GM10248 (cell line): ENCODE measurements at places on chromosomes 4 and X.

- no peak for DNase-seq
Measured at GRCh38 chr4:54986095-54986846, 139.1 kb downstream of the KDR start.

- no peak for DNase-seq
Measured at GRCh38 chr4:22191565-22191964, 243.0 kb upstream of the KCNIP4 start.

GRCh38 chr4:28373191-28373590 is 1512.5 kb downstream of the STIM2 start:
- DNase-seq = no peak

GRCh38 chrX:149630681-149631233 is 835 bp downstream of the TMEM185A start:
- DNase-seq = no peak

- no peak for DNase-seq
Measured at GRCh38 chr4:21447301-21448054, 501.1 kb downstream of the KCNIP4 start.

GRCh38 chr4:103026868-103027267 is 7.4 kb upstream of the SLC9B1 start:
- no peak for DNase-seq

DNA sequence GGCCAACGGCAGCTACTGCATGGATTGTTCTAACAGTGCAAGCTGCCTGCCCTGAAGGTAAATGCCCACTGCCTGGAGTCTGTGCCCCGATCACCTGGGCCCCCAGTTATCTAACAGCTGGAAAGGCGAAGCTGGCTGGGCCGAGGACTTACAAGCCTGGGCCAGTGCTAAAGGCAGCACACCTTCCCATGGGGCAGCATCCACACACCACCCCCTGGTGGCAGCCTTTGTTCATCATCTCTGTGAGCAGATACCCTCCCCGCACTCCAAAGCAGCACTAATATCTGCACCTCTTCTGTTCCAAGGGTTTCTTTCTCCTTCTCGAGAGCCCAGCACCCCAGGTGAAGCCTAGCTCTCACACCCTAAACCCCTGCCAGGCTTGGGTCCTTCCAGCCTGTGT is 7.6 kb downstream of the SLC2A9 start:
- peak; percentile 63 for DNase-seq

- peak; percentile 39 for DNase-seq
Measured at GRCh38 chrX:23861215-23861896, 46.4 kb downstream of the APOO start.

DNA sequence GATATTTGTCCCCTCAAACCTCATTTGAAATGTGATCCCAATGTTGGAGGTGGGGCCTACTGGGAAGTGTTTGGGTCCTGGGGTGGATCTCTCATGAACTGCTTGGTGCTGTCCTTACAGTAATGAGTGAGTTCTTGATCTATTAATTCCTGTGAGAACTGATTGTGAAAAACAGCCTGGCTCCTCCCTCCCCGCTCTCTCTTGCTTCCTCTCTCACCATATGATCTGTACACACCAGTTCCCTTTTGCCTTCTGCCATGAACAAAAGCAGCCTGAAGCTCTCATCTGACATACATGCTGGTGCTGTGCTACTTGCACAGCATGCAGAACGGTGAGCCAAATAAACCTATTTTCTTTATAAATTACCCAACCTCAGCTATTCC is 11.2 kb upstream of the YIPF7 start:
- DNase-seq = no peak

GRCh38 chr4:152850377-152850776 is 70.6 kb downstream of the ARFIP1 start:
- DNase-seq = no peak

DNA sequence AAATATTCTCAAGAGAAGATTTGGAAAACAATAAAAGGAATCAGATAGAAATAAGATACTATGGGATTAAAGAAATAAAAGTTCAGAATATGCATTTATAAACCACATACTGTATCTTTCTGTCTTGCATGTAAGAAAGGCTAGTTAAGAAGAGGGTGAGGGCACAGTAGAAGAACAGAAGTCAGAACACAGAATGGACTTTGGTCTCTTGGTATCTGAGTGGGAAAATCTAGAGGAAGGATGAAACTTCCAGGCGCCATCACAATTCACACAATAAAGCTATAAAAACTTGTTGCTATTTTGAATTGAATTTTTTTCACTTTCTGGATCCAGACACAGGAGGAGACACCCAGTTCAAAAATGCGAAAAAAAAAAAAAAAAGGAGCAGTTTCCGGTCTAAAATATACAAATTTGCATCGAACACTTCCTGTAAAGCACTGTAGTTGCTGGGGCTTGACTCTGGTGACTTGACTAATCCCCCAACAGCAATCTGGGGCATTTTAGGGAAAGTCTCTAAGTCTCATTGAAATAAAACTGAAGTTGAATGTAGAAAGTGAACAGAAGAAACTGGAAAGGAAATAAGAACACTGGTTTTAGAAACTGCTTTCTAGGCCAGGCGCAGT is 8.1 kb upstream of the NAAA start:
- peak; percentile 37 for DNase-seq

- DNase-seq = peak; percentile 14
Measured at GRCh38 chrX:42934020-42934726, 156.2 kb upstream of the PPP1R2C start.

DNA sequence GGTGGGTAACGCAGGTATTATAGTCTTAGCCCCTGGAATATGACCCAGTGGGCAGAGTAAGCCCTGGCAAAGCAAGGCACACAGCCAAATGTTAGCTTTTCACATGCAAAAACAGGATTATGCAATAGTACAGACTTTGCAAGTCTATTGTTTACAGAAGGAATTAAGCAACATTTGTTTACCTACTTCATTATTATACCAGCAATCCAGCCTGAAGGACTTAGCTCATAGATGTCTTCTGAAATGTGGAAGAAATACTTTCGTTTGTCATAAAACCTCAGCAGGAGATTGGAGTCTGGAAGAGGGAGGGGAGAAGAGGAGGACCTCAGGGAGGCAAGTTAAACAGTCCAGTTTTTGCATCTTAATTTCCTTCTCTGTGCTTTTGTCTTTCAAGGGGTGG is 226.7 kb upstream of the CENPE start:
- no peak for DNase-seq

DNA sequence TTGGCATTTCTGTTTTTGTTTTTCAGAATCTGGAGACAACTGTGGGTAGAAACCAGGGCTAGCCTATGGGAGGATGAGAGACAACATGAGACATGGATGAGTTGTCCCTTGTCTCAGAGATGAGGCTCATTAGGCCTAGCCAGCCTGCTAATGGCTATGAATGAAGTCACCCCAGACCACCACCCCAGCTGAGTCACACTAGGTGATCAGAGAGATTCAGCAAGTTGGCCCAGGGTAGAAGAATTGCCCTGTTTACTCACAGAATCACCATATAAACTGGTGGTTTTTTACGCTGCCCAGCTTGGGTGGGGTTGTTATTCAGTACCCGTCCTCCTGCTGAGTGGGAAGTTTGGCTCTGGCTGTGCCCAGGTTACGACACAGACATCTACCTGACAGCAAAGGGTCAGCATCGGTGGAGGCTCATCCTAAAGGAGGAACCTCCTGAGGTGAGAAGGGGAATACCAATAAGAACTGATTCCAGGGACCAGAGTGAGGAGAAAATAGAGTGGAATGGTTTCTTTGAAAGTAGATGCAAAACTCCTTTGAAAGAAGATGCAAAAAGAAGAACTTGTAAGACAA is 17.2 kb upstream of the ARSJ start:
- DNase-seq = no peak

- peak; percentile 2 for DNase-seq
Measured at GRCh38 chr4:144374065-144374464, 233.5 kb upstream of the GYPA start.

DNA sequence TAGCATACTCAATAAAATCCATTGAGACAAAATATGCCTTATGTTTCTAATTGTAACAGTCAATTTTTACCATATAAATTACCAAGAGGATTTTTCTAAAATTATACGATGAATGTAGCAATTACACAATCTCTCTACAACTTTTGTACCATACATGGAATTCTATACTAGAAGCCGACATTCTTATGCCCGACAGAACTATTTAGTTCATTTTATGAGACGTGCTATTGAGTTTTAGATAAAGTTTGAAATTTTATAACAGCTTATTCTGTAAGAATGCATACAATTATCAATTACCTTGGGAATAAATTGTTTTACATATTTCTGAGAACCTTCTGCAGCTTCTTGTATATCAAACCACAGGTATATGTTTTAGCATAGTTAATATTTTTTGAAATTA is 431.2 kb downstream of the DMD start:
- no peak for DNase-seq

DNA sequence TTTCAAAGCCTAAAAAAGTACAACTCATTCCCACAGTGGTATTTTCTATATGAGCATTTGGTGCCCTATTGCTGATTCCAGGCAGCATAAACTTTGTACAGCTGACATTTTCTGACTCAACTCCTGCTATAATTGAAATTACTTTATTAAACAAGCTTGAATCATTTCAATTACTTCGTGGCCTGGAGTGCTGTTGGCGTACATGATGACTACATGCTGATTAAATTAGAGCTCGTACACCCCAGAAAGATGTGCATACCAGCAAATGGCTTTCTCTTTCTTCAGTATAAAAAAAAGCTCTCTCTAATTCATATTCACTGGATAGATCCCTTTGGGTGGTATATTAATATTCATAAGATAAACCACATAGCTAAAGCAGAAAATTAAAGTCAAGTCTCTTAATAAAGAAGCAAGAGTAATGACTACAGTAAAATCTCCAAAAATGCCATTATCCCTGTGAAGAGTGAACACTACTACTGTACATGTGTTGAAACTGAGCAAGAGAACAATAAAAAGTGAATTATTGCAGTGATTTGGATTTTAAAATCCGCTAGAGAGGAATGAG is 245.0 kb upstream of the IGFBP7 start:
- no peak for DNase-seq

GRCh38 chr4:3436798-3437581 is 4.8 kb upstream of the HGFAC start:
- no peak for DNase-seq

DNA sequence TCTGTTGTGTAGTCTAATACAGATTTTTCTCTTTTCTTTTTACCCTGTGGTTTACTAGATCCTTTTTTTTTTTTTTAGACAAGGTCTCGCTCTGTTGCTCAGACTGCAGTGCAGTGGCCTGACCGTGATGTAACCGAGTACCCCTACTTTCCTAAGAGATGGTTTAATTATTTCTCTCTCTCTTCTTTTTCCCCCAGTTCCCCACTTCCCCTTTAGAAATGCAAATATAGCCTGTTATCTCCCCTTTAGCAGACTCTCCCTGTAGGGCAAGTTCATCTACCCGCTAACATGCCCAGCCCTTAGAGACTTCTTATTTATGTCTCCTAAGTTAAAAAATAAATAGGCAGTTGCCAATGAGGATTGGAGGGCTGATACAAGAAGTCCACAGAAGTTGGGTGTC is 4.5 kb downstream of the SNX25 start:
- peak; percentile 75 for DNase-seq

DNA sequence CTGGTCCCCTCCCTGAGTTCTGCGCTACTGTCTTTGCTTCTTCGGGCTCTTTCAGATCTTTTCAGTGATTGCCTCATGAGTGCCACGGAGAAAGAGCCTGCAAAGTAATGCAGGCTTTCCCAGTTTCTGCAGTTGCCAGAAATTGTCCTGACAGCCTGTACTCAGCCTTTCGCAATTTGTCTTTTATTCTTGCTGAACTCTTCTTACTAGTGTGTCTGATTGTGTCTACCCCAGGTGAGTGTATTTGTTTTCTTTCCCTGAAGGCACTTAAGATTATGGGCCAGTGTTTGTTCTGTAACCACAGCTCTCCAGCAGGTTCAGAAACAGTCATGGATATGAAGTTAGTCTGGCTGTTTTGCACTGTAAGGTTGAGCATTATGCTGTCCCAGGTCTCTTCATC is 47.1 kb downstream of the FAM193A start:
- DNase-seq = no peak

DNA sequence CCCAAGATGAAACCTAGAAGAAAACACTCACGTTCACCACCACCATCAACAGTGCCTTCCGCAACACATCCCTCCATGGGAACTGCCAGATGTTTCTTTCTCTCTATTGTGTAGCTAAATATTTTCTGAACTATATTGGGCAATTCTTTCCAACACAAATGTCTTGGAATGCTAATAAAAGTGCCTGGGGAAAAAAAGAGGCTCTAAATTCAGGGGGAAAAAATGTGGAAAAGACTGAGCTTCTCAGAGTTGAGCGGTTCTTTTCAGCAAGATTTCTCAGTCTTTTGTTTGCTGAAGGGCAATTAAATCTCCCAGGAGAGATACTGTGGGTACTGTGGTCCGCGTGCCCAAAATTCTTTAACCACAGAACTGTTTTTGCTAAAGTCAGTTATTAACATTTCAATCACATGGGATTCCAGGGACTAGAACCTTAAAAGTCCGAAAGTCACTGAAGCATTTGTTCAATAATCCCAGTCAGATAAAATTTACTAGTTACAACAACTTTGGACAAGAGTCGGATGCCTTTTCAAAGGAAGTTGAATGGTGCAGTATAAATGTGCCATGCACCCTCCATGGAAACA is 51.9 kb upstream of the DHRSX start:
- DNase-seq = no peak

DNA sequence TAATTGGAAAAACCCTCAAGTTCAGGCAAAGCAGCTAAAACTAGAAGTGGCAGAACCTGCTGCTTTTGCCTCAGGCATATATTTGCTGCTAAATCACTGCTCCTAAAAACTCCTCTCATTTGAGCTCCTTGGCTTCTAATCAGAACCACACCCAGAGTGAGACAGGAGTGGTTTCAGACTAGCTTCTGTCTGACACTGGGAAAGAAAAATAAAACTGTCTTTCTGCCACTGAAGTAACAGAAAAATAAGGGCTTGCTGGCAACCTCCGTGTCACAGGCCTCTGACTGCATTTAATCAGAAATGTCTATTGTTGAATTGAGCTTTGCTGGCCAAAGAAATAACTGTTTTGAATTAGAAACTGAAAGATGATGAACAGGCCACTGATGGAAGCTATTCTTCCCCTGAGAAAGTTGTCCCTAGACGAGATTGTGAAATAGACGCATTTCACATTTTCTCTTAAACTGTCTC is 52.1 kb upstream of the RAP2C start:
- no peak for DNase-seq

DNA sequence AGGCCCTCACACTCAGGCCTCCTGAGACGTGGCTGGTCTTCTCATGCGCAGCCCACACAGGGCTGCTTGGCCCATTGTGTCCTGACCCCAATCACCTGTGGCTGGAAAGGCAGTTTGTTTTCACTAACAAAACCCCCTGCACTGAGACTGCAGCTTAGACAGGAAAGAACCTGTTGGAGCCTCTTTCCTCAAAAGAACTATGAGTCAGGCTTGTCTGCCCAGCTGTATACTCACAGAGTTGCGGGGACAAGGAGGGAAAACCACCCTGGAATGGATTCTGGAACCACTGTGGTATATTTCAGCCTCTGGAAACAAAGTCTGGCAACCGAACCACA is 5.2 kb upstream of the TMEM156 start:
- DNase-seq = no peak

DNA sequence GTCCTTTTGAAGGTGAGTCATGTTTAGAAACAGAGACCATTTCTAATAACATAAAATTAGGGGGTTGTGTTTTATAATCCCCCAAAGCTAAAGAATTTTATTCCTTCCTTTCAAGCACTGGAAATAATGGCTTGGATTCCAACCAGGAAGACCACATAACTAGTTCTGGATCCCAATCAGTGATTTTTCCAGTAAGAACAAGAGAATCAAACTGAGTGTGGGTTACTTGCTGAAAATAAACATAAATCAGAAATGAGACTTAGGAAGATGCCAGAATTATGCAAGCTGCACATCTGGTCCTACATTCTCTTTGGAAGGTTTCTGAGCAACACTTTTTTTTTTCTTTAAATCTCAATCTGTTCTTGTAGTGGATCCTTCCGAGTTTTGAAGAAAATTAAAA is 76.3 kb downstream of the SOWAHB start:
- no peak for DNase-seq
